ENCODE measurements at places on chromosomes 13 and 19.
A peak's percentile ranks its signal among the peaks of the same experiment; 100 is the strongest.

GRCh38 chr19:43534816-43535761 is 2.1 kb downstream of the ZNF575 start:
- DNase-seq: no peak

DNA sequence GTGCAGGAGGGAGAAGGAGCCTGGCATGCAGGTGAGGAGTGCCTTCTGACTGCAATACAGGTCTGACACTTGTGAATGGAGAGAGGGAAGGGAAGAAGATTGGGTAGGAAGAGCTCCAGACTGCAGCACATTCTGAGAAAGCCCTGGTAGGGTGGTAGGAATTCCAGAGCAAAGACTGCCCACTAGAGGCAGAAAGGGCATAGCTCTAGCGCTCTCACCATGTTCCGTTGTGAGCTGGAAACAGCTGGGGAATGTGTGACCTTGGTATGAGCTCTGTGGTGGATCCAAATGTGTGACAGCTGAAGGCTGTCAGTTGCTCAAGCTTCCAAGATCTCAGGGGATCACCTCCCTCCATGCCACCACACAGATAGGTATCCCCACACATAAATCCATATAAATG is 2.9 kb upstream of the MTUS2 start:
- no peak for DNase-seq

GRCh38 chr13:31121379-31122140 is 40.1 kb downstream of the HSPH1 start:
- no peak for DNase-seq

GRCh38 chr19:8158411-8159074 is 9.2 kb upstream of the FBN3 start:
- peak; percentile 69 for DNase-seq

DNA sequence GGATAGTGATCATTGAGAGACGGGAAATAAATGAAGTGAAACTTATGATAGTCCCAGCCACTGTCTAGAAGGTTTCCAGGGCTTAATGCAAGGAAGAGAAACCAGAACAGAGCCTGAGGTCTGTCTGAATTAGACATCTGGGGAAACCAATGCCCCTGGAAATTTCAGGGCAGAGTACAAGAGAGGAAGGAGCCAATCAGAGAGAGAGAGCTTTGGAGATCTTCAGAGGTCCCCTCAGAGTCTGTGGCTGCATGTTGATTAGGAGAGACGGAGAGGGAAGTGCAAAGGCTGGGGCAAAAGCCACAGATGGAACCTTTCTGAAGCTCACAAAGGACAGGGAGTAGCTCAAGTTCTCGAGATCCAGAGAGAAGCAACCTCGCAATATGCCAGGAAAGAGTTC is 378.0 kb downstream of the DNAJC15 start:
- no peak for DNase-seq

DNA sequence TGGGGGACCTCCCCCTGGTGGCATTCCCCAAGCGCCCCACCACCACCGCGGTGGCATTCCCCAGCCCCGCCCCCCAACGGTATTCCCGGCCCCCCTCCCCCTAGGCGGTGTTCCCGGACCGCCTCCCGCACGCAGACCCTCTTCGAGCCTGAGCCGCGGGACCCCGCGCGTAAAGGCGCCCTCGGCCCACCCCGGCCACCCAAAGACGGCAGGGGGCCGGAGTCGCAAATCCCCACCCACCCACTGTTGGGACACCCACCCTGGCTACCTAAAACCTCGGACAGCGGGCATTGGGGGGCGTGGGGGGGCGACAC is 22.4 kb downstream of the OLFM2 start:
- no peak for DNase-seq

DNA sequence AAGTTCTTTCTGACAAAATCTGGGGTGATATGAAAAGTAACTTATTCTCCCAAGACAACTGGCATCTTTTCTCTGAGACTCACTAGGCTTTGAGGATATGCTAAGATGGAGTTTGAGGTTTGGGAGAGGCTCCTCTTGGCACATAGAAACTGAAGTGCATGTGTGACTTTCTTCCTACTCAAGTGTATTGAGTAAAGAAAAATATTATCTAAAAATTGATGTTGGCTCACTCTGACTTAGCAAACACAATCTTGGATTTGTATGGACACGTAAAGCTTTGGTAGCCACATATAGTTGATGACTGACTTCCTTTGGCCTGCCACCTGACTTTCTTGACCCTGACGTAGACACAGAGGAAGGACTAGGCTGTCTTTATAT is 71.1 kb upstream of the KLF12 start:
- no peak for DNase-seq

DNA sequence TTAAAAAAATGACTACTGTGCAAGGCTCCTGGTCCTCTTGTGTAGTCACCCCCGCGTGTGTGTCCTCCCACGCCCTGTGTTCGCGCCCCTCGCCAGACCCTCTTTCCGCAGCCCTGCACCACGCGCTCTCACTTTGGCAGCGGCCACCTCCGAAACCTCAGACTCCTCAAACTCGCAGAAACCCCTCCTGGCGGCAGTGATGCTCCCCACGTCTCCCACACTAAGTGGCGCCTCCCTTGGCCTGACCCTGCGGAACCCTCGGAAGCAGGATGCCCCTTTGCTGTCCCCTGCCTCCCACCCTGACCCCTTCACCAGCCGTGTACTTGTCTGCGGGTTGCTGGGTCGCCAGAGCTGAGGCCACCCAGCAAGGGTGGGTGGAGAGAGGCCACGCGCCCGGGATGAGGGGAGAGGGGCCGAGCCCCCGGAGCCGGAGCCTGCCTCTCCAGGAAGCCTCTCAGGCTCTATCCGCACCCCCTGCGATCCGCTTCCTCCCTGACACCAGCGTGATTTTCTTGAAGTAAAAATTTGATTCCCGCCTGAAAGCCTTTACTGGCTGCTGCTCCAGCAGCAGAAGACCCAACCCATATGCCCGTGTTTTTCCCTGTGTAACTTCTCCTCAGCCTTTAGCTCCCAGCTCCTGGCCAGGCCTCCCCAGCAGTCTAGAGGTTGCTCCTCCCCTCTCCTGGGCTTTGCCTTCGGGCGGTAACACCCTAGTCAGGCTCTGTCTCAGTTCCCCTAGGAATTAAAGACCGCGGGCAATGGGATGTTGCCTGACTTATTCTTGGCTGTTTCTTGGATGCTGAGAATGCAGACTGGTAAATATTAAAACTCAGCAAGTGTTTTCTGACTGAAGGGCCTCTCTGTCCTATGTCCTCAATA is 55.2 kb downstream of the MIPEP start:
- DNase-seq: no peak

DNA sequence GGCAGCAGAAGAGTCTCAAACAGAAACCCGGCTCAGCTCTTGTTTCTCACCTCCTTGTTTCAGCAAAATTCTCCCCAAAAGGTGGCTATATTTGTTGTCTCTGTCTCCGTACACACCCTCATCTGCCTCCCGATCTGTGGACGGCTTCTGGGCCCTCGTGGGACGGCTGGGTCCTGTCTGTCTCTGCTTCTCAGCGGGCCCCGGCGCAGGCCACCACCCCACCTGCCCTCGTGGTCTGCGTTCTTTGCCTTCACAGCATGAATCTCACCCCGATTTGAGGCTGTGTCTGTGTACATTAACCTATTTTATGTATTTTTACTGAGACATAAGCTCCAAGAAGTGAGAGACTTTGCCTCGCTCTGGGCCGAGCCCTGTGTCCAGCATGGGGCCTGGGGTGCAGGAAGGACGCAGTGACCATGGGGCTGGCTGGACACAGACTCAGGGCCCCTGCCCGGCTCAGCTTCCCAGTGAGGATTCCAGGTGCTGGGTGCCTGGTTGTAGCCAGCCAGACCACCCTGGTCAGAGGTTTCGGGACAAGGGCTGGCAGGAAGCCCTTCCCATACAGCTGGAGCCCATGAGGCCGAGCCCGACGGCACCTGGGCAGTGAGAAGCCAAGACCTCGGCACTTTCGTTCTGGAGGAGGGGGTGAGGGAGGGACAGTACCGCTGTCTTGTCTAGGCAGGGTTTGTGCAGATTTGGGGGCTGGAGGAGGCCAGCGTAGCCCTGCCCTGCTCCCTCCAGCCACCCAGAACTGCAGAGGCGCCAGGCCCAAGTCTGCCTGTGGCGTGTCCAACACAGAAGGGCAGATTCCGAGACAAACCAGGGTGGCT is 78.5 kb upstream of the MCF2L start:
- DNase-seq: no peak

- DNase-seq: no peak
These were observed 4.2 kb downstream of the B3GNT8 start for GRCh38 chr19:41422955-41423354.
